ENCODE measurements at places on chromosomes 7 and 10.

- DNase-seq: no peak
These were observed 260.1 kb upstream of the YAE1 start for GRCh38 chr7:39306016-39306570.

DNA sequence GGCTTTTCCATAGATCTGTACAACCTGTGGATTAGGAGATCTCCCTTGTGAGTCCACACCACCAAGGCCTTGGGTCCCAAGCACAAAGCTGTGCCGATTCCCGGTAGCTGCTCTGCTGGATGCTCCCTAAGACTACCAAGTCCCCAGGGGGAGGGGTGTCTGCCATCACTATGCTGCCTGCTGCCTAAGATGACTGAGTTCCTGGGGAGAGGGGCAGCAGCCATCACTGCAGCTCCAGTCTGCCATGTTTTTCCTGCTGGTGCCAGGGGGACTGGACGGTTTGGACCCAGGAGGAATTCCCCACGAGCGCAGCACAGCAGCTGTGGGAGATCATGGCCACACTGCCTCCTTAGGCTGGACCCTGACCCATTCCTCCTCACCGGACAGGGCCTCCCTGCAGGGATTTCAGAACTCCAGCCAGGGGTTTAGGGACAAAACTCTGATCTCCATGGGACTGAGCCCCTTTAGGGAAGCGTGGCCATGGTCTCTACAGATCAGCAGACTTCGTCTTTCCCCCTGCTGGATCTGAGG lies 1049.8 kb downstream of the SORCS1 start:
- DNase-seq: no peak

DNA sequence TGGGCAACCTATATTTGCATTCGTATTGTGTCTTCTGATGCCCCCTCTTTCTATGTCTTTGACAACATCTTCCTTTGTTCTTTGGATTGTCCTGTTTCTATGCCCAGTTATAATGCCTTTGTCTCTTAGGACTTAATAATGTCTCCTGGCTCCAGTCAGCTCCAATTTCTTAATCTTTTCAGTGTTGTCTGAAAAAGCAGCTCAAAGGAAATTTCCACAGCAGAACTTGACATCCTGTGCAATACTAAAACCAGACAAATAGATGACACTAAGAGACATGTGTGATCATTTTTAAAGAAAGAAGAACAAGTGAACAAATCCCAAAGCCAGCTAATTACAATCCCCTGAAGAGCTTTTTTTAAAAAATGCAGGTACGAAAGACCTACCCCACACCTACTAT lies 47.7 kb upstream of the RNF148 start:
- DNase-seq: no peak

- DNase-seq: no peak
These were observed 32.1 kb downstream of the MARCHF5 start for GRCh38 chr10:92323079-92323478.

- DNase-seq: no peak
These were observed 21.6 kb downstream of the MEST start for GRCh38 chr7:130513447-130513846.

- no peak for DNase-seq
These were observed 845.0 kb downstream of the CNTNAP2 start for GRCh38 chr7:146961617-146962016.

DNA sequence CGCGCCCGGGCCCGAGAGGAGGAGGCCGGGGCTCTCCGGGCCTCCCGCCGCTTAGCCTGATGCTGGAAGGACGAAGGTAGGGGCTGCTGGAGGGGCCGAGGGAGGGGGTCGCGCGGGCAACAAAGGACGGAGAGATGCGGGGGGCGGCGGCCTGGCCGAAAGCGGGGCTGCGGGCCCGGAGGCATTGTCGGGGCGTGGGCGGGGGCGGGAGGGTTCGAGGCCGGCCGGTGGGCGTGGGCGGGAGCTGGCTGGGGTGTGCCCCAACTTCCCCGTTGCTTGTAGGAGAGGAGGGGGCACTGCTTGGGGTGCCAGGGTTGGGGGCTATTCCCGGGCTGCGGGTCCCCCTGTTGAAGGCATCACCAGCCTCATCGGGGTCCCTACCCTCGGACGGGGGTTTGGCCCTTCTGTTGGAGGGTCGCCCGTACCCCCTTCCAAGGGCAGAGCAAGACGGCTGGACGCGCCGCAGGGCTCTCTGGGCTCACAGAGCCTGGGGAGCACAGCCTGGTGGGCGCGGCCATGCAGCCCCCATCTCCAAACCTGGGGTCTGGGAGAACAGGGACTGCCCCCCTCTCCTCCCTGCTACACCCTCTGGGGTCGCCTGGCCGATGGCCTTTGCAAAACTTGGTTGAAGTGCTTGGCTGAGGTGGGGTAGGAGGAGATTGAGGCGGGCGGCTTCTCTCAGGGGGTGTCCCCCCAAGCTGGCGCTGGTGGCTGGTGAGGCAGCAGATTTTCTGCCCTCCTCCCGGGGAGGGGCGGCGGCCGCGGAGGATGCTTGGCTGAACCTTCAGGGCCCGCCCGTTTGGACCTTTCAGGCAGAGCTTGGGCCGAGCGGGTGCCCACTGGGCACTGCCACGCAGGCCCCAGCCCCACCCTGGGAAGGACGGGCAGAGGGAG lies 699 bp downstream of the CLIP2 start:
- DNase-seq: peak; percentile 46

DNA sequence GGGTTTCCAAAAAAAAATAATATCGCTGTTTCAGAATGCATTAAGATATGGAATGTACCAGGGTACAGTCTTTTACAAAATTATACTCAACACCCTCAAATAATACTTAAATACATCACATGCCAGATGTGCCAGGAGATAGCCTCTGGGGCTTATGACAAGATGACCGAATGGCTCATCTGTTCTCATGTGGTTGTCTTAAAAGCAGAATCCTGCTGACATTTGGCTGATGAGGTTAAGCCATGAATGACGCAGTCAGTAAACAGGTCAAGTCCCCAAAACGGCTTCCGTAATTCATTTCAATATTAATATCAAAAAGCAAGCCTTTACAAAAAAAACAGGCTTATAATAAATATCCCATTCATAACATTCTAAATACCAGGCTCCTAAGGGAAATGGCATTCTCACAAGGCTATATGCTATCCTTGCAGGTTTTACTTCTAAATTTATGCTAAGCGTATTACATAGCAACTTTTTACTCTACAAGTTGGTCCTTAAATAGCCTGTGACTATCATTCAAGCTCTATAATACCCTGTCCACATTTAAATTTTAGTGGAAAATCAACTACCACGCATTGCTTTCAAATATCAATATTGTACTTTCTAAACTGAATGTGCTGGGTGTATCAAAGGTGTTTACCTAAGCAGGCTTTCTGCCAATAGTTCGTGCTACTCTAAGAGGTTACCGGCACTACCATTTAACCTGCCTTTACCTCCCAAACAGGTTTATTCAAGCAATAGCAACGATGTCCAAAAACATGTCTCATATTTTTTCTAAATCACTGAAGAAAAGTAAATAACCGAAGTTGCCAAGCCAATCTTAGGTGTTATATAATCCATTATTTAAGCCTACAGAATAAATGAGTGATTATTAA lies 15.6 kb downstream of the SMURF1 start:
- DNase-seq: no peak

DNA sequence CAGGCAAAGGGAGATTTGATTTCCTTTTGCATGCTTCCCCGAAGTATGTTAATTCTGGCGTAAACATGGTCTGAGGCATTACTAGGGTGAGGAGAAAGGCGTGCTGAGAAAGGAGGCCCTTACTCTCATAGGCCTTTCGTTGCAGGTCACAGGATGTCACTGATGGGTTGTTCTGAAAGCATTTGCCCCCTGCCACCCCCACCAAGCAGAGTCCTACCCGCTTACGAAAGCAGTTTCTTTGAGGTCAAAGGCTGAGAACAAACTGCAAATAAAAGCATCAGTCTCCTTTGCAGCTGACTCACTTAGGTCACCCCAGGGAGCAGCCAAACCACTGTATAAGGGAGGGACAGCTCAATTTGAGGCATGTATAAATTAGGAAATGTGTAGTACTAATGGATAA lies 57.1 kb downstream of the BPGM start:
- no peak for DNase-seq

DNA sequence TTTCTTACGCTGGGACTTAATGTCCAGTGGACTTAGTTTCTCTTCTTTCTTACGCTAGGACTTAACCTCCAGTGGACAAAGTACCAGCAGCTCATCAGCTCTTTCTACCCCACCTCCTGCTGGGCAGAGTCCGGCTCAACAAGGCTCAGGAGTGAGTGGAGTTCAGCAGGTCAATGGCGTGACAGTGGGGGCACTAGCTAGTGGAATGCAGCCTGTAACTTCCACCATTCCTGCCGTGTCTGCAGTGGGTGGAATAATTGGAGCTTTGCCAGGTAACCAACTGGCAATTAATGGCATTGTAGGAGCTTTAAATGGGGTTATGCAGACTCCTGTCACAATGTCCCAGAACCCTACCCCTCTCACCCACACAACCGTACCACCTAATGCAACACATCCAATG lies 199.7 kb downstream of the MLLT10 start:
- no peak for DNase-seq

- DNase-seq: no peak
These were observed 46.3 kb downstream of the EGFR start for GRCh38 chr7:55065079-55065478.

- DNase-seq: no peak
These were observed 148.8 kb upstream of the AGK start for GRCh38 chr7:141402277-141402996.

DNA sequence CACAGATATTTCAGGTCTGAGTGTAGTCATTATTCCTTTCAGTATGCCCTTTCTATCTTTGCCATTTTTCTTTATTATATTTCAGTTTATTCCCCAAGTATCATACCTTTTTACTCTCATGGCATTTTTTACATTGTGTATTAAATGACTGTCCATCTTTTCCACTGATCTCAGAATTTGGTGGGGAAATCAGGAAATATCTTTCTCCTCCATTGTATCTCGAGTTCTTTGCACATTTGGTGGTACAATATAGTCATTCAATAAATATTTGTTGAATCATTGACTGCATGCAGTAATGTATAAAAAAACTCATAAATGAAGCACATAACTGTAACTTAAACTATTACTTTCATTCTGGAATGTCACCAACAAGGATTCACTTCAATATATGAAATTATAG lies 354.7 kb downstream of the HGF start:
- DNase-seq: no peak

DNA sequence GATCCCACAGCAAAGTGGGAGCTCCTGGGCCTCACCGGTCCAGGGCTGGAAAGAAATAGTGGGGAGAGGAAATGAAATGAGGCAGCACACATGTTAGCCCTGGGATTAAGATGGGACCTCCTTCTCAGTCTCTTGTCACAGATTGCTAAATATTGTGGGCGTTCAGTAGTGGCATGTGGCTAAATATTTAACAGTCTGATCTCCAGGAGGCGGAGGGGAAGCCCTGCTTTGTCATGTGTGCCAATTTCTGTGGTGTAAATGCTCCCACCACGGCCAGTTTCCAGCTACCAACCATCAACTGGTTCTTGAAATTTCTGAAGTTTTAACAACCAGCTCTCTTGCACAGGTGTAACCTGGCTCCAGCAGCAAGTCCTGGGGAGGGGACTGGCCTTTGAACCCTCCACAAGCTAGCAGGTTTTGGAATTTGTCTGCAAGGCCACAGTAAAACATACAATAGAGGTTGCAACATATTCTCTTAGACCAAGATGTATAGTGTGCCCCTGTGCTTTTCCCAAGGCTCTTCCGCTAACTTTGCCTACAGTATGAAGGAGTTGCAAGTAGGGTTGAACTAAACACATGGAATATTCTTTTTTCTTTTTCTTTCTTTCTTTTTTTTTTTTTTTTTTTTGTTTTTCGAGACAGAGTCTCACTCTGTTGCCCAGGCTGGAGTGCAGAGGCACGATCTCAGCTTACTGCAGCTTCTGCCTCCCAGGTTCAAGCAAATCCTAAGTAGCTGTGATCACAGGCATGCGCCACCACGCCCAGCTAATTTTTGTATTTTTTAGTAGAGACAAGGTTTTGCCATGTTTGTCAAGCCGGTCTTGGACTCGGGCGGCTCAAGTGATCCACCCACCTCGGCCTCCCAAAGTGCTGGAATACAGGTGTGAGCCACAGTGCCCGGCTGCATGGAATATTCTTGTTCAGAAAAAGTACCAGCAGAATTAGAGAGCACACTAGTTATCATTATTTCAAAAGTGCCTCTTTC lies 103.1 kb upstream of the PCBD1 start:
- no peak for DNase-seq

- DNase-seq: peak; percentile 49
These were observed 2.6 kb downstream of the TMEM243 start for GRCh38 chr7:87216701-87217508.

DNA sequence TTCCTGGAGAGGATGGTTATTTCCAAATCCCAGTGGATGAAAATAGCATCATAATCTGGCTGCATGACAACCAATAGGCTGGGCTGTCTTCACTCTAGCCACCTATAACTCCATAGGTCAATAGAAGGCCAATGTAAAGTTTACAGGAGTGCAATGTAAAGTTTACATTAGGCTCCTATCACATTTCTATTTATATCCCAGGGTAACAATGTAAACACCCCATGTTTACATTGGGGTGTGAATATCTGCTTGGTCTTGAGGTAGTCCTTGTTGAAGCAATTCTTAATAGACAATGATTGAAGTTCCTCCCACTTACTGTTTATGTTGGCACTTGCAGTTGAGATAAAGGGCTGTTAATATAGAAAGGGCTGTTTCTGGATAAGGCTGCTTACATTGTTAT lies 21.5 kb downstream of the CH25H start:
- DNase-seq: no peak

DNA sequence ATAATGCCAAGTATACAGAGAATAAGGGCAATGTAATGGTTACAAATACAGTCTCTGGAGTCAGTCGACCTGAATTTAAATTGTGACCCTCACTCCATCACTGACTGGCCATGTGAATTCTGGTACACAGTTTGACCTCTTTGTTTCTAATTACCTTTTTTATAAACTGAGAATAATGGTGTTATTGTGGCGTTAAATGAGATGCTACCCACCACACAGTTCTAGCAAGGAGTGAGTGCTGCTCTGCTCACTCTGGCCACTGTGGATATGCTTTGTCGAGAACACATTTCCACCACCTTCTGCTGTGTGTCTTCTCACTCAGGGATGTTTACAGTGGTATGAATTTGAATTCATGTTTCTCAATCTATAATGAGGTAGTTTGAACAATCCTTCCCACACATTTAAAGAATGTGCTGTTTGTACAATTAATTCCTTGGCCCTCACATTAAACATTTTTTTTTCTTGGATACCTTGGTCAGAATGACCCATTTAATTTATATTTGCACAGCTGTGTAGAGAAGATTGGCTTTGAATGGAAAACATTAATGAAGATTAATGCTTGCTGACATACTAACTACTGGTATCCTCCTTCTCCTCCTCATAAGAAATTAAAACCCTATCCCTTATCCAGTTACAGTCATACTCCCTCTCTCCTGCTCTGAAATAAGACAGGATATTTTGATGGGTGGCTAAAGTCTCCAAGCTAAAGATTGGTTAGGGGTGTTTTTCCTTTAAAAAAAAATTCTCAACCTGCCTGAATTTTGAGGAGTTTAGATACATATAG lies 42.4 kb downstream of the PLCE1 start:
- no peak for DNase-seq

DNA sequence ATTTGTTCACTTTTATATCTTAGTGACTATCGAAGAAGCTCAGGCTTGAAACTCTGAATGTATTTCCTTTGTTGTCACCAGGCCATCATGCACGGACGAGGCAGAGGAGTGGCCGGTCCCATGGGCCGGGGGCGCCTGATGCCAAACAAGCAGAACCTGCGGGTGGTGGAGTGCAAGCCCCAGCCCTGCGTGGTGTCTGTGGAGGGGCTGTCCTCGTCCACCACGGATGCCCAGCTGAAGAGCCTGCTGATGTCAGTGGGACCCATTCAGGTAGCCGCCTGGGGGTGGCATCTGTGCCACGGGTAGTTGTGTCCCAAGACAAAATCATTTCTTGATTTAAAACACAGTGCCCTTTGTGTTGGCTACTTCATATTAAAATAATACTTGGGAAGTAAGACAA lies 45.9 kb downstream of the SHH start:
- DNase-seq: no peak

Measured in germinal center (tissue), 1 donor.